ENCODE measurements at places on chromosomes 3 and 15.
A peak's percentile ranks its signal among the peaks of the same experiment; 100 is the strongest.

DNA sequence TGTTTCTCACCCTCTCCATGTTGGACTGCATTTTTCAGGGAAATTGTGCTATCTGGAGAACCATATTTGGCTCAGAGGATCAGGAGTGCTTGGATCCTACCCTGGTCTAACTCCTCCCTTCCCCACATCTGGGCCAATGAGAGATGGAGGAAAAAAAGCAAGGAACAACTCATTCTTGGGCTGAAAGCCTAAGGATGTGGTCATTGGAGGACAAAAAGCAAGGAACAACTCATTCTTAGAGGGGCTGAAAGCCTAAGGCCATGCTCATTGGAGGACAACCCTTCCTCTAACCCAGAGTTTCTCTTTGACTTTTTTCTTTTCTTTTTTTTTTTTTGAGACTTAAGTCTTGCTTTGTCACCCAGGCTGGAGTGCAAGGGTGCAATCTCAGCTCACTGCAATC, 48.6 kb upstream of the CHRNB4 start:
- DNase-seq = no peak

- no peak for DNase-seq
Observed at GRCh38 chr3:52681596-52681995, 4.1 kb downstream of the PBRM1 start.

DNA sequence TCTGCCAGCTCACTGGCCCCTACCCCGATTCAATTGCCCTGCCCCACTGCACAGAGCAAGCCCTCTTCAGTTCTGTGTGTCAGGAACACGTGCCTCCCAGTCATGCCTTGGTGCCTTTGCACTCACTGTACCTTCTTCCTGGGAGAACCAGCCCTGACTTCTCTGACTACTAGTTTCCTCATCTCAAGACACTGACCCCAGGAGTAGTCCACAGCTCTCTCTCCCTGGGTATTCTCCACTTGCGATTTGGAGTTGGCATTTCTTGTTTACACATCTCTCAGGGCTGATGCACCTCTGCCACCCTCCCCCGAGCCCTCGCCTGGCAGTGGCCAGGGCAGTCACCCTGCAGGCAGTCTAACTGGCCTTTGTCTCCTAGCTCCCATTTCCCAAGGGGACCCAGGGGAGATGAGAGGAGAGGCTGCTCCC, 5.7 kb downstream of the CISH start:
- DNase-seq = no peak

DNA sequence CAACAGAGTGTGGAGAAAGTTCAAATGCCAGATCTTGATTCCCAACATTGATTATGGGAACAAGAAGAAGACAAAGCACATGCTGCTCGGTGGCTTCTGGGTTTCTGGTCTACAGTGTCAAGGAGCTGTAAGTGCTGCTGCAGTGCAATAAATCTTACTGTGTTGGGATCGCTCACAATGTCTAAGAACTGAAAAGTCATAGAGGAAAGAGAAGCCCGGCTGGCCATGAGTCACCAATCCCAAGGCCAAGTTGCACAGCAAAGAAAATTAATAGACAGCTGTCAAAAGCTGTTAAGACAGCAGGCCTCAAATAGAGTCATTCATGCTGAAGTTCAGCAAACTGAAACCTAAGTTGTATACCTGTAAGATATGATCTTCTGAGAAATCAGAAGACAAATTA, 33.2 kb upstream of the SPPL2A start:
- no peak for DNase-seq

DNA sequence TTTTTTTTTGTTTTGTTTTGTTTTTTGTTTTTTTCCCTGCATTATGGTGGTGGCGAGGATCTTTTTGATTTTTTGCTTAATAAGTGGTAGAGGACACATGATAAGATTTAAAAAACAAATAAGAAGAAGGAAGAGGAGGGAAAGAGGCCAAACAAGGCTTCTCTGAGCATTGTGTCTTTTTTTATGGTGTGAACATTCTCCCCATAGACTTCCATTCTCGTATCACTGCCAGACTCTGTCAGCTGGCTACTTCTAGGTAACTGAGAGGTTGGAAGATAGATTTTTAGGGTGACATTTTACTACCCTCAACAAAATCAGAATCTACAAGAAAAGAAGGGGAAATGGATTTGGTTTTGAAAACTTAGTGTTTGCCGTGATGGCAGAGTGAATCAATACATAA, 3.8 kb downstream of the NLGN1 start:
- no peak for DNase-seq

DNA sequence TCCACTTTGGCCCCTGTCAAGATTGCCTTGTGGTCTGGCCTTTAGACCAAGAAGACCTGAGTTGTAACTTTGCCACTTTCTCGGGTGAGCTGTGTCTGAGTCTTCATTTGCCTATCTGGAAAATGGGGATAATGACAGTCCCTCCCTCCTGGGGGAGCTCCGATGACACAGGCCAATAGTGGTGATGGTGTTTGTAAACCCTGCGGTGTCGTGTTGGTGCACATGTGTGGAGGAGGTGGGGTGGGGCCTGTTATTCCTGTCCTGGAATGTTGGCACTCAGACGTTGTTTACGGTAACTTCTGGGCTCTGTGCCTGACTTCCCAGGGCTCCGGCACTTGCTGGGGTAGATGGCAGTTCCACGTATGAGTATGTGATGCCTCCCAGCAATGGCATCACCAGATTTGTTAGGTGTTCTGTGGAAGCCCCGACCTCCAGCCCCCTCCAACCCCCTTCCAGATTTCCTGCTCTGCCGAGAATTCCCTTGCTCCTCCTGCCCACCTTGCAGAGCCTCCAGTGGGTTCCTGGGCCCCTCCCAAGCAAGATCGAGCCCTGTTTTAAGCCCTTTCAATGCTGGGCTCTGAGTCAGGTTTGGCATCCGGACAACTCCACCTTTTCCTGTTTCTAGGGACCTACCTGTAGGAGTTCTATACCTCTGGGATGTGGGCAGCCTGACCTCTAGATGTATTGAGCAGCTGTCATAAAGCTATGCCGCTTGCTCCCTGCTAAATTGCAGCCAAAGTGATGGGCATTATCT, 31.4 kb downstream of the HRH1 start:
- DNase-seq = no peak

DNA sequence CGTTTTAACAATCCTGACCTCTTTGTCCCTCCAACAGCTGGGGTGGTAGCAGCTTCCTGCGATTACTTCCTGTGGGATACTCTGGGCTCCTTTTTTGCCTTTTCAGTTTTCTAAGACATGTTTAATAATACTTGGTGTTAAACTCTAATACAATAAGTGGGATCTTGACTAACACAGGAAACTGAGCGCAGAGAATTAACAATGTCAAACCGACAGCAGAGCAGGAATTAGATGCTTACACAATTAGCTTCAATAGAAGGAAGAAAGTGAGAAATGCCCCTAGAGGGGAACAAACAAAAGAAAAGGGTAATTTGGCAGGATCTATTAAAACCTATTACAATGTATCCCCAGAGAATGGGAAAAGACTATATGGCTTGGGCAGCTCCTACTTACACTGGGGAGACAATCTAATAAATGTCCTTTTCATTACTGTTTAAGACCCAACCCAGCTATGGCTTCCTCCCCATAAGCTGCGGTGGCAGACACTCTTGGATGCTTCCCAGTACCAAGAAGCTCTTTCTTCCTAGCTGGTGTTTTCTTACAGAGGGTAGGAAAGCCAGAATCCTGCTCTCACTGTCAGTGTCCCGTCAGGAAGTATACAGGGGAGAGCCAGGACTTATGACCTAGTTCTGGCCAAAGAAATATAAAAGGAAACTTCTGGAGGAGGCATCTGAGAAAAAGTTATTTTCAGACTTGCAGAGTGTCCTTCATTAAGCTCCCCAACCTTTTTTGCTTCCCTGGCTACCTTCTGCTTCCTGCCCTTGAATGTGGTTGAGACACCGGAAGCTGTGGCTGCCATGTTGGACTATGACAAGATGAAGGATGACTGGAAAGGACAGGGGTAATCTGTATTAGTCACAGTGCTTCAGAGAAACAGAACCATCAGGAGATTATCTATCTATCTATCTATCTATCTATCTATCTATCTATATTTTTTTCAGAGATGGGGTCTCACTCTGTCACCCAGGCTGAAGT, 194.1 kb upstream of the KBTBD8 start:
- DNase-seq = no peak

GRCh38 chr15:38809621-38810020, 245.0 kb upstream of the RASGRP1 start:
- no peak for DNase-seq

DNA sequence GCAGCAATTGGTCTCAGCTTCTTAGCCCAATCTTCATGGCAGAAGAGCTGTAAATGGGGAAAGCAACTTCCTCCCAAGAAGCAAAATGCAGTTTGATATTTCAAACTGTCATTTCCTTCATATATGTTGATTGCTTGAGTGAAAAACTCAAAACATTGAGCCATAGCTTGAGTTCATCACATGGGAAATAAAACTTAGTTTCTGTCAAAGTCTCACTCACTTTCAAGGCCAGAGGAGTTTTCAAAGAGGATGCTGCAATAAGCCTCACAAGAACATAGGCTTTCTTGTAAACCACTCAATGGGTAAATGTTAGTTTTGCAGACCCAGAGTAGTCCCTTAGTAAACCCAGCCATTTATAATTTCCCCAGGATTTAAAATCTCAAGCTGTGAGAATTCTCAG, 29.1 kb upstream of the SUCLG2 start:
- DNase-seq = no peak

DNA sequence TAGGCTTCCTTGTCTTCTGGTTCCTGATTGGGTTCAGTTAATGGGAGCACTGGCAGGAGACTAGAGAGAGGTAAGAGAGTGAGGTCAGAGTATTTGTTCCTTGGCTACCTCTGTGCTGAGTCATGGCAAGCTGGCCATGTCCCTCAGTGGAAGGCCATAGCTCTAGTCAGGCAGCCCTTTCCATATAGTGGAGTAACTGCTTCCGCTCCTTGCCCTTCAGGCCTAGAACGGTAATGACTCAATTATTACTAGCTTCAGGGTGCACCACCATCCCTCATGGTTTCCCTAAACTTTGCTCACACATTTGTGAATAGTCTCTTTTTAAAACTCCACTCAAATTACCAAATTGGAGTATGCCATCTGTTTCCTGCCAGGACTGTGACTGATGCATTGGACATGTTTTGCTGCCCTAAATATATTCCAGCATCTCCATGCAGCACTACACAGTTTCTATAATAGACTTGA, 10.5 kb upstream of the ANO10 start:
- DNase-seq = no peak

DNA sequence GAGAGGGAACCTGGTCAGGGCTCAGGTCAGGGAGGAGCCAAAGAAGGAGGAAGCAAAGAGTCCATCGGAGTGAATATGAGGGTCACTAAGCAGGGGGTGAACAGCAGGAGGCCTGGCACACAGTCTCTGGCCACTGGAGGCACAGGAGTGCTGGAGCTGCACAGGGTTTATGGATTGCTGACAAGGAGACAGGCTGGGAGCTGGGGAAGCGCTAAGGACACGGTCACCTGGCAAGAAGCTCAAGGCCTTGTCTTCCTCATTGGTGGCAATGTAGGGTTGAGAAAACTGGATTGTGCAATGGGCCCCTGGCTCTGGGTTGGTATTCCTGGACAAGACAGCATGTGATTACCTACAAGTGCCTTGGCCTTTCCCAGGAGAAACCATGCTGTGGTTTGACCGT, 5.8 kb upstream of the CAMP start:
- DNase-seq = no peak

- no peak for DNase-seq
Observed at GRCh38 chr15:58026051-58026450, 39.5 kb downstream of the ALDH1A2 start.

DNA sequence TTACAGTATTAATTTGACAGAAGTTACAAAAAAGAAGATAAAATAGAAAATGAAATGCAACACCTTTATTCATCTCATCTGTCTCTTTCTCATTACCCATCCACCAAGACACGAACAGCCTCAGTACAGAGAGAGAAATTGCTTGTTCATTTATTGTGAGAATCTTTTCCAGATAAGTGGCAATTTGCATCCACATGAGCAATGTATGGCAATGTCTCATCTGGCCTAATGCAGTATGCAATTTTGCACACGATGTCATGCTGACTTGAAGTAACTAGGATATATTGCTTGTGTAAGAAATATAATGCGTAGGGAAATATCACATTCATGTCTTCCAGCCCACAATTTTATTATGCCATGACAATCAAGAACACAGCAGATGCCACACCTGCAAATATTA, 866.9 kb downstream of the ROBO1 start:
- DNase-seq = no peak

DNA sequence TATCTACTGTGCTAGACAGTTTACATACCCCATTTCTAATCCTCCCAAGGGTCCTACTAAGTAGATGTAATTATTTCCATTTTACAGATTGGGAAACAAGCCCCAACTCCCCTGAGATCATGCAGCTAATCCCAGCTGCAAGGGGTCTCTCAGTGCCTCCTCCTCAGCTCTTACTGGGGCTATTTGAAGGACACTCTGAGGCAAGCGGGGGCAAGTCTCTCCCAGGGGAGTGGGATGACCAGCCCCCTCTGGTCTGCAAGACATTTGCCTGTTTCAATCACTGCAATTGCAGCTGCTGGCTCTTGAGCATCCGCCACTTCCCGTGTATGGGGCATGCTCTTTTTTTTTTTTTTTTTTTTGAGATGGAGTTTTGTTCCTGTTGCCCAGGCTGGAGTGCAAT, 11.4 kb downstream of the LAMP3 start:
- no peak for DNase-seq

GRCh38 chr15:68930268-68931022, at the start of gene SPESP1:
Gene SPESP1, plus strand, starts transcription at chr15:68930525. Its CDS starts 129 bp downstream, at chr15:68930654.
- peak; percentile 4 for DNase-seq

DNA sequence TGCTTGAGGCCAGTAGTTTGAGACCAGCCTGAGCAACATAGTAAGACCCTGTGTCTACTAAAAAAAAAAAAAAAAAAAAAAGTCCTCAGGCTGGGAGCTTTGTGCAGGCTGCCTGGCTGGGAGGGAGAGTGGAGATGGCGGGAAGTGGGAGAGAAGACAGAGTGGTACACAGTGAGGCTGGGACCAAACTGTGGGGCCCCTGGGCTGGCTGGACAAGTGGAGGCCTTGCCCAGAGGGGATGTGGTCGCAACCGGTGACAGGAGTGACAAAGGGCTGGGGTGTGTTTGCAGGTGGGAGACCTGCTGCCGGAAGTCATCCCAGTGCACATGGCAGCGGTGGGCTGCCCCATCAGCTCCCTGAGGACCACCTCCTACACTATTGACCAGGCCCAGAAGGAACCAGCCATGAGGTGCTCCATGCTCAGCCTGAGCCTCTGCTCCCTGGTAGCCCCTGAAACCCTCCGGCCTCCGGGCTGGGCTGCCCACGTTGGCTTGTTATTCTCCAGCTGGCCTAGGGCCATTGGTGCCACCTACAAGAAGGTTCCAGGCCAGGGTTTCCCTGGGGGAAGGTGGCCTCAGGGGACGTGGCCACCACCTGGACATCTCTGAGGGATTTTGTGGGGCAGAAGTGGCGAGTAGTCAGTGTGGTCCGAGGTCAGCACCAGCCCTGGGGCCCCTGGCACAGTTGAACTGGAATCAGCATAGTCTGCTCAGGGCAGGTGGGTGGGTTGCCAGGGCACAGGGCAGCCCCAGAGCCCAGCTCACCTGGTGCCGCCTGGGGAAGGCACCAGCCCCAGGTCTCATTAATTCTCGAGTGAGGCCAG, 22.7 kb downstream of the ACAA1 start:
- DNase-seq = no peak
